ENCODE measurements at places on chromosomes 4 and X.
A peak's percentile ranks its signal among the peaks of the same experiment; 100 is the strongest.

GRCh38 chrX:28966331-28966730 is 379.1 kb downstream of the IL1RAPL1 start:
- ATAC-seq: no peak

DNA sequence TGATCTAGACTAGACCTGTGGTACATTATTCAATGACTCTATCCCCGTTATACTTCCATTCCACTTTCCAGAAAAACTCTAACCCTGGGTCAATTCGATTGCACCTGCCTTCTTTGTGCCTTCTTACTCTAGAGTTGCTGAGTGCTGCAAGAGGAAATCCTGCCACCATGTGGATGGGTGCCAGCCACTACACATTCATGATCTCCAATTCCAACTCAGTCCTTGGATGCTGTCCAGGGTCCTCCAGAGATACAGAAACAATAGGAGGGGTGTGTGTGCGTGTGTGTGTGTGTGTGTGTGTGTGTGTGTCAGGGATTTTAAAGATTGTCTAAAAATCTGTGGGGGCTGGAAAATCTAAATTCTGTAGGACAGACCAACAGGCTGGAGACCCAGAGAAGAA is 42.9 kb upstream of the INTS6L start:
- ATAC-seq: peak; percentile 33

- ATAC-seq: no peak
These were observed 71.8 kb downstream of the FAM193A start for GRCh38 chr4:2608291-2608690.

DNA sequence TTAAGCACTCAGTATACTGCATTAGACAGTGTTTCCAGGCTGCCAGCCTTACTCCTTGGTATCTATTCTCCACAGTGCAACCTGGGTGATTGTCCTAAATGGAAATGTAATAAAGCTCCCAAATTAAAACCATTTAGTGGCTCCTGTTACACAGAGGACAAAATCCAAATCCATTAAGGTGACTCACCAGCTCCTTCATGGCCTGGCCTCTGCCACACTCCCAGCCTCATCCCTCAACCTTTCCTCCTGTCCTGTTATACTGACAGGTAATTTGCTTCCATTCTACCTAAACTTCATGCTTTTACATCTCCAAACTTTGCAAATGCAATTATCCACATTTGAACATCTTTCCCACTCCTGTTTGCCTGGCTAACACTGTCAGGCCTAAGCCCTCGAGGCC is 140.3 kb downstream of the INPP4B start:
- no peak for ATAC-seq

DNA sequence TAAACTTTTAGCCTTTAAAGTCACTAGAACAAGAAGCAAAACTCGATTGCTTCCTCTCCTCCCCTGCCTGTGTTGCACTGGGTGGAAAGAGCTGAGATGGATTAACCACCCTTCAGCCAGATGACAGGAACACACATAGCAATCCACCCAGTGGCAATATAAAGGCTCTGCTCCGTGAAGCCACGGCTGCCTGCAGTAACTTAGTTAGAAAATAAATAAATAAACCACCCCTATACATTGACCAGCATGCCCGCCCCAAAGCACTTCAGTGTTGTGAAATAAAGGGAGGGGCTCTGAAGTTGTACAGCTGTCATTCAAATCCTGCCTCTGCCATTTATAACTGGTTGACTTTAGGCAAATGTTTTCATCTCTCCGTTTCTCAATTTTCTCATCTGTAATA is 217.1 kb upstream of the LDB2 start:
- no peak for ATAC-seq

GRCh38 chr4:120830204-120830603 is 92.3 kb downstream of the PRDM5 start:
- ATAC-seq: no peak

GRCh38 chr4:1191621-1192020 is 19.2 kb upstream of the SPON2 start:
- no peak for ATAC-seq

- ATAC-seq: no peak
These were observed 87.6 kb downstream of the SEL1L3 start for GRCh38 chr4:25775166-25775565.

- ATAC-seq: no peak
These were observed 211.5 kb upstream of the SMIM31 start for GRCh38 chr4:164542431-164542830.

GRCh38 chrX:6279277-6279909 is 50.7 kb upstream of the NLGN4X start:
- ATAC-seq: no peak

- peak; percentile 69 for ATAC-seq
These were observed 1.9 kb upstream of the TCEAL1 start for GRCh38 chrX:103626855-103627254.

- peak; percentile 63 for ATAC-seq
These were observed 605.9 kb upstream of the DIPK2B start for GRCh38 chrX:45806410-45807121.

GRCh38 chrX:75638332-75638731 is 115.5 kb upstream of the ZDHHC15 start:
- ATAC-seq: no peak

- no peak for ATAC-seq
These were observed 30.6 kb upstream of the MTM1 start for GRCh38 chrX:150537851-150538250.

- ATAC-seq: no peak
These were observed 979.5 kb upstream of the NDST4 start for GRCh38 chr4:116092961-116093360.
